ENCODE measurements at places on chromosomes 5 and 9.

DNA sequence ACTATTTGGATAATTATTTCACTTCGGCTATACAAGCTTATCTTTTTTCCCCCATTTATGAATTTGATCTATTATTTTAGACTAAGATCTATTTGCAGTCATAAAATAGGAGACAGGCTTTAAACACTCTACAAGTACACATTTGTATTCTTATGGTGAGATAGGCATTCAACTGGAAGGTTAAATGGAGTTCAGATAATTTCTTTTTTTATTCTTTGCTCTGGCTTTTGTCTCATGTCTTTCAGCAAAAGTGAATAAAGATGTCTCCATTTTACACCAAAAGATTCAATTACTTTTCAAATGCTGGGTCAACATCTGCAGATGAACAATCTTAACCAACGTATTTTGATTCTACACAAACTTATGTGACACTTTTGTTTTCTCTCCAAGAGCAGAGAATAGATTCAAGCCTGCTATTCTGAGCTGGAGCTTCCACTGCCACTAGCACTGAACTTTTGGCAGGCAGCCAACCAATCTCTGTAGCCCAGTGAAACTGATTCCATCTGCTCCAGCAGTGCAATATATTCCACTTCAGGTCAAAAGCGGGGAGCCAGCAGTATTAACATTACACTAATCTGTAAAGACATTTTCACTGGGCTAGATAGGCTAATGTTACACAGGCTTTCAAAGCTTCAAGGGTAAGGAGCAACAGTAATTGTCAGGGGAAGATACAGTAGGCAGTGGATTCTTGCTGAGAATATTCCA is 452.0 kb upstream of the ZNF608 start:
- DNase-seq = peak; percentile 84

DNA sequence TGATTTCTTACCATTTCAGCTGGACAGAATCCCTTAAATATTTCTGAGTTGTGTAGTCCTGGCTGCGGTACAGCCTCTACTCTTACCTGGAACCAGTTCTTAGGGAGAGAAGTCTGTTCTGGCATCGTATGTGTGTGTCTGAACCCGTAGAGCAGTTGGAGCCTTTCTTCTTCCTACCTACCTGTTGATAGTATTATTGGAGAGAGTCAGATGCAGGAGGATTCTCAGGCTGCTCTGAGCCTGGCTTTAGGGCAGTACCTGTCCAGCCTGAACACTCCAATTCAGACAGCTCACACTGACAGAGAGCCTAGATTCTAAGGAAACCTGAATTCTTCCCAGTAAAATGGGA is 190.1 kb downstream of the CD180 start:
- DNase-seq = no peak

DNA sequence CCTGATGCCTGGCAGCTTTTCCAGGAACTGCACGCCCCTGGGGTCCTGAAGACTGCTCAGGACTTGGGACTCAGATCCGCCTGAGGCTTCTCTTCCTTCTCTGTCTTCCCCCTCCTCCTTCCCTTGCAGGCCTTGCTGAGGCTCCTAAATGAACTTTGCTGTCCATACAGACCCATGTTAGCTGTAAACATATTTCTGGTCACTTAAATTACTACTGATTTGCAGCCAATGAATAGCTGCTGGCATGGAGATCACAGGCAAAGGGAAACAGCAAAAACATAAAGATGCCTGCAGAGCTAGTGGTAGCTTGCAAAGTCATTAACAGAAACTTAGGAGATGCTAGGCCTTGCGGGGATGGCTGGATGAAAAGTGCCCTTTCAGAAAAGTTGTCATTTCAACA is 261.9 kb downstream of the GADD45G start:
- DNase-seq = no peak

DNA sequence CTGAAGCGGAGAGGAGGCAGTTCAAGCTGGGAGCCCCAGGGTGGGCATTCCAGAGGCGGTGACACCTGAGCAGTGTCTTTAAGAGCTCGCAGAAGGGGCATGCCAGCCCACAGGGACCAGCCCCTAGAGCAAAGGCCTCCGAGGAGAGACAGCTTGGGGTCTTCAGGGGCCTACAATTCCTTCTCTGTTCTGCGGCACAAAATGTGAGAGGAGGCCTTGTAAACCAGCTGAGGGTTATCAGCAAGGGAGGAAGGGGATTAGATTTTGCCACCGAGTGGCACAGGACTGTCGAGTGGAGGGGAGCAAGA is 505 bp upstream of the SIGMAR1 start:
- no peak for DNase-seq

GRCh38 chr9:120388003-120388855 is 191.7 kb downstream of the CDK5RAP2 start:
- DNase-seq = no peak

GRCh38 chr5:132013711-132014110 is 2.3 kb upstream of the ACSL6 start:
- no peak for DNase-seq
